M059J (cell line): ENCODE measurements at places on chromosomes 5 and 9. TPM values are rescaled to one million over a fixed set of nuclear protein-coding genes. Genes with fewer than 3 reads are reported as not detected.

DNA sequence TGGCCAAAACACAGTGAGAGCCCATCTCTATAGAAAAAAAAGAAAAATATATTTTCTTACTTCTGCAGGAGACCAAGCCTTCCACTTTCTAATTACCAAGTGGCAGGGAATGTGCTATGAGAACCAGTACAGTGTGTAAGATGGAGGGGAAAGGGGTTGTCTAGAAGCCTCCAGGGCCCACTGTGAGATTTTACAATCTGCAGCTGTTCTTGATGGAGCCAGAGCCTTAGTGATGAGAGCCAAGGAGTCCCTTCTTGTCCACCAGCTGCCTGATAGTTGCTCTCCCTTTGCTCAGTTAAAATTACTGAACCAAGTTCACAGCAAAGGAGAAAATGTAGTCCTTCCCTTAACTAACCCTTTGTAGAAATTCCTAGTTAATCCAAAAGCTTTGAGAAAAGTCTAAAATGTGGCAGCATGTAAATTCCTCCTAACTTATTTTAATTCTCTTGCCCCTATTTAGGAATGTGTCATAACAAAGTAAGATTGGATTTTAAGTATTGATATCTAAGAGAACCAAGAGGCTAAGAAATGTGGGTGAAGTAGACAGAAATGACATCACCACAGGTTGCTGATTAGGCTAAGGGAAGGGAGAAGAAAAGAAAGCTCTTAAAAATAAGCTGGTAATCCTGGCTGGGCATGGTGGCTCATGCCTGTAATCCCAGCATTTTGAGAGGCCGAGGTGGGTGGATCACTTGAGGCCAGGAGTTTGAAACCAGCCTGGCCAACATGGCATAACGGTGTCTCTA is 19.3 kb downstream of the SRP19 start:
- DNase-seq: no peak

Gene OTULINL
- 13.3 and 24.7 TPM in 2 replicates for total RNA-seq

GRCh38 chr5:97600486-97600885 is 417.4 kb upstream of the RIOK2 start:
- peak; percentile 3 for DNase-seq

GRCh38 chr5:50559955-50560354 is 106.5 kb upstream of the PARP8 start:
- DNase-seq: no peak

- no peak for DNase-seq
Measured at GRCh38 chr9:132809677-132810271, 68.3 kb downstream of the AK8 start.

DNA sequence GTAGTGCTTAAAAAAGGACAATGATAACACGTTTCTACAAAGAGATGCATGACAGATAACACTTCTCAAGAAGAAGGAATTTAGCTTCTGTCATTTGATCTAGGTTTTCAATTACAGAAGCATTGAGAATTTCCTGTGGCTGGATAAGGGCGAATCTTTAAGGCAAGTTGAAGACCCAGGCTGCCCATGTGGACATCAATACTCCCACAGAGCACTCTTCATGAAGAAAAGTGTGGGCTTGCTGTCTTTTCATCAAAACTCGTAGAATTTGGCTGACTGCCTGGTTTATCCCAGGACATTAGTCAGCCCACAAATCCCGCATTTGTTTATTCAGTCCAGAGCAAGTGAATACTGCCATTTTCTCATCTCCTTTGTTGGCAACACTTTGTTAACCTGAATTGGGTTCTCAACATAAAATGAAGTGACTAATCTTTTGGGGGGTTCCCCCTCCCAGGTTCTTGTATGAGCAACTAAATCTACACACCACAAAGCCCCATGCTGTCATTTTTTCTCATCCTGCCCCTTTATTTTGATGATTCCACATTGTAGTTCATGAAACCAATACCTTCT is 43.4 kb upstream of the CDKN2B start:
- DNase-seq: peak; percentile 100

DNA sequence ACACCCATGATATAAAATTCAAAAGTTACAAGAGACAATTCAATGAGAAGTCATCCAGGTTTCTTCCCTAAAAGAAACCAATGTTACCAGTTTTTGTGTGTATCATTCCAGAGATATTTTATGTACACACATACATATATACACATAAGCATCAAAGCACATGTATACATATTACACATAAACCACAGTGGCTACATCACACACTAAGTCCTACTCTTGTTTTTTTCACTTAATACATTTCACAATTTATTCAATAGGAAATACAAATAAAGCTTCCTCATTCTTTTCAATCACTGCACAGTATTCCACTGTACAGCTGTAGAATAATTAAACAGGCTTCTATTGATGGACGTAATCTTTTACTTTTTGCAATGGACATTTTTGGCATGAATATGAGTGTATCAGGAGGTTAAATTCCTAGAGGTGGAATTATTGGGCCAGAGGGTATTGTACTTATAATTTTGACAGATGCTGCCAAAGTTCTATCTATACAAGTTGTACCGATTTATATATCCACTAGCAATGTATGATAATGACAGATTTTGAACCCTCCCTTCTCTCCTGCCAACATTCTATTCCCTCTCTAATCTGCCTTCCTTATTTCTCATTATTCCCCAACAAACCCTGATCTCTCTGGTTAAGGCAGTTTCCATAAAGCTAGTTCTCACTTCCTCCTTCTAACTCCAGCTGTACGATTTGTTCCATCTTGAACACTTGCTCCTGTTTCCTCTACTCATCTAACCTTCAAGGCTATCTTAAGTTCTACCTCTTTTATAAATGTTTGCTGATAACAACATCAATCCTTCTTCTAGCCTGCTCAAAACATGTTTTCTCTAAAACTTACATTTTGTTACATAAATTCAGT is 35.2 kb downstream of the MRPS27 start:
- no peak for DNase-seq

DNA sequence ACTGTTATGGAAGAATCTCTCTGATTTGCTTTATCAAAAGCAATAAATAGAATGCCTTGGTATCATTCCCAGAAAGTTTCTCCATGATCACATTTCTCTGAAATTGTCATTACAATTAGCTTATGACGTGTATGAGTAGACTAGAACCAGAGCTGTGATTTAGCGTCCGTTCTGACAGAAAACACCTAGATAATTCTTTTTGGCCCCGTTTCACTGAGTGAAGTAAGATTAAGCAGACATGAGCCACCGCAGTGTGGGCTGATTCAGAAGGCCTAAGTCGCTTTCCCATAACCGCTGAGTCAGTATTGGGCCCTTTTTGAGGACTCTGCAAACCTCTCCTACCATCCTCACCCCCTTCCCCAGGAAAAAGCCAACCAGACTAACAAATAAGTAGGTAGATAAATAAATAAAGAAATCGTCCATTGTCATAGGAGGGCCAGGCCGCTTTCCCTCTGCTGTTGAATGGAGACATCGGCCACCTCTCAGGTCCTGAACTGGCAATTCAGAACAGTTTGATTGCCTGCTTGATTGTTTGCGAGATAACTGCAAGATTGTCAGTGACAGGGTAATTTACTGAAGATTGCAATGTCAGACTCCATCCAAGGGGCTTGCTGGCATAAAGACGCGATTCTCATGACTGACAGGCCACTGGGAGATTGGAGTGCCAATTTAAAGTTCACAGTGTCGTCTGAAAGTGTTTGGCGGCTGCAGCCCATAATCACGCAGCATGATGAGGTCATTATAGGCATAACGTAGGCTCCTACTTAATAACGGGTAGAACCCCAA is 105.0 kb upstream of the WWC1 start:
- DNase-seq: no peak

- DNase-seq: no peak
Measured at GRCh38 chr5:59333416-59333815, 560.1 kb downstream of the PDE4D start.

GRCh38 chr5:32726086-32726557 is 15.0 kb downstream of the NPR3 start:
- DNase-seq: no peak

Gene PKN3
- total RNA-seq: 3.5 and 7.4 TPM in 2 replicates

Gene ZNF300
- total RNA-seq: 5.1 and 5.7 TPM in 2 replicates

GRCh38 chr5:111068213-111068612 is 3.3 kb upstream of the TSLP start:
- DNase-seq: no peak

GRCh38 chr9:124342776-124343485 is 72.3 kb downstream of the PSMB7 start:
- peak; percentile 98 for DNase-seq

DNA sequence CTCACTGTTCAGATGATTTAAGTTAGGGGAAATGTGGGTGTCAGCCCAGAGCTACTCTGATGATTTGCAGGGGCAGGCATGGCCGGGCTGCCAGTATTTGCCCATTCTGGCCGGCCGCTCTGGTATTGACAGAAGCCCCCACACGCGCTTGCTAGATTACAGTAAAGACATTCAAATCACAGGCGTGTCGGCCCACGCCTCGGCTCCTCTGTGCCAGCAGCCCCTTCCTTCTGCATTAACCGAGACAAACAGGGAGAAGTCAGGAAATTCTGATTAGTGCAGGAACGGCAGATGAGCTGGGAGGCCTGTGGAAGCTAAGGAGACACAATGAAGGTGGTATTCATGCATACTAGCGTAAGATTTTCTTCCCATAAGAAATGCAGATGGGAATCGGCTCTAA is 113.3 kb downstream of the CRB2 start:
- no peak for DNase-seq

DNA sequence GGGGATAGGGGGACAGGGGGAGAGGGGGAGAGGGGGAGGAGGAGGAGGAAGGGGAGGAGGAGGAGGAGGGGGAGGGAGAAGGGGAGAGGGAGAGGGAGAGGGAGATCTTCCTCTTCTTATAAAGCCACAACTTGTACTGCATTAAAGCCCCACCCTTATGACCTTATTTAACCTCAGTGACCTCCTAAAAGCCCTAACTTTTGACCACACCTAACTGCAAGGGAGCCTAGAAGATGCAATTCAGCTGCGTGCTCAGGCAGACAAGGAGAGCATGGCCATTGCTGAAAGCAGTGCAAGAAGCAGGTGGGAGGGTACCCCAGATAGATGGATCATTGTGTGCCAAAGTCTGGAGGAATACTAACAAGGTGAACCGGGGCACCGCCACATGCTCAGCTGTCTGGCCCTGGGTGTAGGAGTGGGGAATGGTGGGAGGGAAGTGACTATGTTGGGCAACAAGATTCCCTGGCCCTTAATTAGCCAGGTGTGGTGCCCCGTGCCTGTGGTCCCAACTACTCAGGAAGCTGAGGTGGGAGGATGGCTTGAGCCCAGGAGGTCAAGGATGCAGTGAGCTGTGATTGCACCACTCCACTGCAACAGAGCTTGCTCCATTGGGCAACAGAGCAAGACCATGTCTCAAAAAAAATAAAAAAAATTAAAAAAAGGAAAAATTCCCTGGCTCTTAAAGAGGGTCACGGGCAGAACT is 125.4 kb upstream of the BOD1 start:
- no peak for DNase-seq

DNA sequence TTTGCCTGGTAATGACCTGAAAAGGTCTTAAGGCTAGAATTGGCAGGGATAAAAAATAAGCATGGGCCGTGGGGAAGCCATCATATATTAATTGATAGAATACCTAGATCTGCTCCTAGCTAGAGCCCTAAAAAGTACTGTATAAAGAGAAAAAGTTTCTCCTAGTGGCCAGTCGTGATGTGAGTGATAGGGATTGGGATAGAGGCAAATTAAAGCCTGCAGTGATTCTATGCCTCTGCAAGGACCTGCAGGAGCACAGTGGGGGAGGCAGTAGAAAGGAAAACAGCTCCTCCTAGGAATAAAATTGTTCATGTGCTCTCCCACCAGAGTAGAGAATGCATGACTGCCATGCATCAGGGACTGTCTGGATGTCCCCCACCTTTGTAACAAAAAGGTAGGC is 56.2 kb upstream of the FTMT start:
- DNase-seq: no peak

DNA sequence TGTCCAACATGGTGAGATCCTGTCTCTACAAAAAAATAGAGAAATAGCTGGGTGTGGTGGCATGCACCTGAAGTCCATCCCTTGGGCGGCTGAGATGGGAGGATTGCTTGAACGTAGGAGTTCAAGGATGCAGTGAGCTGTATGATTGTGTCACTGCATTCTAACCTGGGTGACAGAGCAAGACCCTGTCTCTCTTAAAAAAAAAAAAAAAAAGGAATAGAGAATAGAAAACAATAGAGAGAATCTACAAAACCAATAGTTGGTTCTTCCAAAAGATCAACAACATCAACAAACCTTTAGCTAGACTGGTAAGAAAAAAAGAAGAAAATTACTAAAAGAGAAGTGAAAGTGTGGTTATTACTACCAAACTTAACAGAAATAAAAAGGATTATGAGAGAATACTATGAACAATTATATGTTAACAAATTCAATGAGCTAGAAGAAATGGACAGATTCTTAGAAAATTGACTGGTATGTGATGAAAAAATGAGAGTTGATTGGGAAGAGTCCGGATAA is 8.1 kb upstream of the SLC38A9 start:
- DNase-seq: no peak

Gene TMOD1
- total RNA-seq: 0.84 and 2.4 TPM in 2 replicates

DNA sequence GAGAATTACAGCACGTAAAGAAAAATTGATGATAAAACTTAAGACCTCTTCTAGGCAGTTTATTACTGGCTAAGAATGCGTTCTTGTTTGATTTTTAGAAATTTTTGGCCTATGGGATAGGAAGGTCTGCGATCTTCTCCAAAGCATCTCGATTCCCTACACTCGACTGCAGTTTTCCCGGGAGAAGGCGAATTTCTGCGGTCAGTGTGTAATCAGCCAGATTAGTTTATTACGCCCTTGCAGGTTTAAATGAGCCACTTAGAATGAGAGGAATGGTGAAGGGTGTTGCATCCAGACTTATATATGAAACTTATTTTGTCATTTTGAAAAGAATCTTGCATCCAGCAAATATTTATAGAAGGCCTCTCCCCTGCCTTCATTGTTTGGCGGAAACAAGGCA is 1.2 kb downstream of the MTAP start:
- peak; percentile 41 for DNase-seq

DNA sequence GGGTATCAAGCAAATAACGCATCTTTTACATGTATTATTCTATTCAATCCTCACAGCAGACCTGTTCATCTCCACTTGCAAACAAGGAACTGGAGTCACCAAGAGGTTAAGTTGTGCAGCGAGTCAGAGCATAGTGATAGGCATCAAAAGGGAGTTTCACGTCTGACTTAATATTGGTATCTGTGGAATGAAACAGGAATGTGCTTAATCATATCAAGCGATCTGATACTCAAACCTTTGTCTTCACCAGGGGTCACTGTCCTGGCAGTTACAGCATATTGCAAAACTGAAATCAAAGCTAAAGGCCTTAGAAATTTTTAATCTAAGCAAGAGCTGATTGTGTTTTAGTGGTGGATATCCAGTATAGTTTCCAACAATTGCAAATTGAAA is 271.6 kb downstream of the PLK2 start:
- peak; percentile 94 for DNase-seq

Gene C9
- not detected in 2 replicates for total RNA-seq

Gene IL5
- not detected in 2 replicates for total RNA-seq

- no peak for DNase-seq
Measured at GRCh38 chr5:3349704-3350565, 245.7 kb upstream of the IRX1 start.

- no peak for DNase-seq
Measured at GRCh38 chr5:58439094-58439644, 20.7 kb downstream of the PLK2 start.
